ENCODE measurements at places on chromosomes 1 and 21.
A peak's percentile ranks its signal among the peaks of the same experiment; 100 is the strongest.

GRCh38 chr1:236808564-236809130, 13.6 kb downstream of the MTR start:
- DNase-seq = no peak

DNA sequence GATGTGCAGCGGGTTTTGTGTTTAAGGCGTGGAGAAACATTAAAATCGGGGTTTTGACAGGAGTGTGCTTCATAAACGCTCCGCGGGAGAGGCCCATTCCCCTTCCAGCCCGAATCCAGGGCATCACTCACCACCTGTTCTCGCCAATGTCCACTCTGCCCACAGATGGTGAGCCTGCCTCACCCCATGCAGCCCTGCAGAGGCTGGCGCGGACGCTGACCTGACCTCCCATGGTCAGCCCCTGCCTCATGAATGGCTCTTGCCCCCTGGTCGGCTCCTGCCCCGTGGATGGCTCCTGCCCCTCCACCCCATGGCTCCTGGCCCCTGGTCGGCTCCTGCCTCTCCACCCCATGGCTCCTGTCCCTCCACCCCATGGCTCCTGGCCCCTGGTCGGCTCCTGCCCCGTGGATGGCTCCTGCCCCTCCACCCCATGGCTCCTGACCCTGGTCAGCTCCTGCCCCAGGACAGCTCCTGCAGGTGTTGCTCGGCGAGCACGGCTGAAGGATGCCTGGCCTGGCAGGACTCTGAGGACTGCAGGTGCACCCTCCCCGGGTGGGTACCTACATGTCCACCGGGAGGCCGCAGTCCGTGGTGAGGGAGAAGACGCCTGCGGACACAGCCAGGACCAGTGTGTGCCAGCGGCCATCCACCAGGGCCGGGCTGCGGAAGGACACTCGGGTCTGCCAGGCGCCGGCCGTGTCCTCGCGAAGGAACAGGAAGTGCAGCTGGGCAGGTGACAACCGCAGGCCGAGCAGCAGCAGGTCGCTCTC, 6.7 kb downstream of the KRTAP10-1 start:
- DNase-seq = no peak

GRCh38 chr1:205226868-205227583, 720 bp upstream of the TMCC2 start:
- no peak for DNase-seq

- no peak for DNase-seq
Measured at GRCh38 chr1:227769047-227769935, 34.1 kb downstream of the SNAP47 start.

DNA sequence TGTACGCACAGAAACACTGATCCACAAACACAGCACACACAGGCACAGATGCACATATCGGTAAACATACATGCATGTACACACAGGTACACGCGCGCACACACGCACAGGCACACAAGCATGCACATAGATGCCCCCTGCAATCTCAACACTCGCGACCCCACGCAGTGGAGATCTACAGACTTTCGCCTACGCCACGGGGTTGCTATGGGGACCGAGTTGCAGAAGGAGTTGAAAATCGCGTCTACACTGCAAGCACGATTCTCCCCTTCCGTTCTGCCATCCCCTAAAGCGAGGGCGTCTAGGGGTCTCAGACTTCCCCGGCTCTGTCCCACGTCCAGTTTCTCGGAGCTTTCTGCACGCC, 826 bp downstream of the TRIM17 start:
- no peak for DNase-seq

DNA sequence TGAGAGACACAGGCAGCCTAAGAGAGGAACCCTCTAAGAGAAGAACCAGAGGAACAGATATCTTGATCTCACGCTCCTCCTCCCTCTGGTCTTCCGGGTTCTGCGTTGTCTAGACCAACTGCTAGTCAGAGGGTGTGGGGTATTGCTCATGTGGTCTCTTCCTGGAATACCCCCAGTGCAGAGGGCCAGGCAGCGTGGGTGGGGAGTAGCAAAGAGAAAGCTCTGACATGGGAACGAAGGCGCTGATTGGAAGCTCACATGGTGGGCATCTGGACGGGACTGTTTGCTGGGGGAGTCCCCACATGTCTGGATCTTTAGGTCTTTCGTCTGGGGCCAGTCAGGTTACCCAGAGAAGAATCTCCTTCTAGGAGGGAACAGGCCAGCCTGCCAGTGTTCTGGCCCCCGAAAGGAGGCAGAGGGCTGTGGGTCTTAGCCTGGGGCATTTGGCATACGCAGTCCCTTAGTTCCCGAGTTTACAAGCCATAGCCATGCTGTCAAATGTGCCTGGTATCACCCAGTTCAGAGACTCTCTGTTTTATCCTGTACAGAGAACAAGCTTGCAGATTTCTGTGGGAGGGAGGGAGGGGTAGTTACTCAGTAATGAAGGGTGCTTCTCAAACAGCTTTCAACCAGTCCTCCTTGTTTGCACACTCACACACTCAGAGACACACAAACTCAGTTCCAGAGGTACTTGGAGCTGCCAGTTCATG, 18.3 kb upstream of the IL6R start:
- peak; percentile 86 for DNase-seq
